ENCODE measurements at places on chromosomes 4 and X.
A peak's percentile ranks its signal among the peaks of the same experiment; 100 is the strongest.

DNA sequence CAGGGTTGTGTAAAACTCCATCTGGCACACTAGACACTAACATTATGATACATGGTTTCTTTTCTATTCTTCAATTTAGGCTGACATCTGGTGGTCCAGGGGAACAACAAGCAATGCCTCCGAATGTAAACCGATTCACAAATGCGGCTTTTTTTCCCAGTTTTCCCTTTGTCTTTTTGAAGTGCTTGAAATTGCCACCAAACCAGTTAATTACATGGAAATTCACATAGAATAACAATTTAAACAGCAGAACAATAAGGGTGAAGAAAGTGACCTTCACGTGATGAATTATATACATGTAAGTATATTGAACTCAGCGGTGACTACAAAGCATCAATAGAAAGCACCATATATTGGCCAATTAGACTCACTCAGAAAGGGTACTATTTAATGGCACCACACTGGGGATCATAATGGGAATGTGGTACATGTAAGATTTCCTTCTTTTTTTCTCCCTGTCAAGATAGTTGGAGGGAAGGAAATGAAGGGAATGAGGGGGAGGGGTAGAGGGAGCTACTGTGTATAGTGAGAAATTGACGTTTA lies 103.9 kb downstream of the MMRN1 start:
- DNase-seq, result no peak

DNA sequence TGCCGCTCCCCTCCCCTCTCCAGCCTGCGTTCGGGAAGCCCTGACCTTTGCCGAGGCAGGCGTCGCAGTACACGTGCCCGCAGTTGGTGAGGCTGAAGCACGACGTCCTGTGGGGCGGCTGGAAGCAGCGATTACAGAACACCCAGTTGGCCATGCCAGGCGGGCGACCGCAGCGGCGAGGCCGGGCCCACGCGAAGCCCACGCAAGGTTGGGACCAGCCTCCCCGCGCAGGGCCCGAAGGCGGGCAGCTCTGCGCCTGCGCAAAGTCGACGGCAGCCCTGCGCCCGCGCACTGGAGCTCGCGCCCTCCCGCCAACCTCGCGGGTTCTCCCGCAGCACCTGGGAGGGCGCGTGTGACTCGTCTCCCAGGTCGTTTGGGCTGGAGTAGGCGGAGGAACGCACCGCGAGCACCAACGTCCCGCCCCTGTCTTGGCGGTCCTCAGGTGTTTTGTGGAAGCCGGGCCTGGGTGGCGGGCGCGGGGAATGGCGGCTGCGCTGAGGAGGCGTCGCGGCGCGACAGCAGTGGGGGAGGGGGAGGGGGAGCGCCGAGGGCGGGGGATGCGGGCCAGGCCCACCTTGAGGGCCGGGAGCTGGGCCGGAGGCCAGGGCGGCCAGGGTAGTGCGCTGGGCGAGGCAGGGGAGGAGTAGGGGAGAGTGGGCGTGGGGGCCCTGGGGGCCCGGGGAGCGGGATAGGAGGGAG lies at the start of gene RNF212:
Gene RNF212 (minus strand): TSS at position 254 of the 699 bp plus-strand sequence. CDS start 100 bp downstream, at position 154.
- no peak for DNase-seq

DNA sequence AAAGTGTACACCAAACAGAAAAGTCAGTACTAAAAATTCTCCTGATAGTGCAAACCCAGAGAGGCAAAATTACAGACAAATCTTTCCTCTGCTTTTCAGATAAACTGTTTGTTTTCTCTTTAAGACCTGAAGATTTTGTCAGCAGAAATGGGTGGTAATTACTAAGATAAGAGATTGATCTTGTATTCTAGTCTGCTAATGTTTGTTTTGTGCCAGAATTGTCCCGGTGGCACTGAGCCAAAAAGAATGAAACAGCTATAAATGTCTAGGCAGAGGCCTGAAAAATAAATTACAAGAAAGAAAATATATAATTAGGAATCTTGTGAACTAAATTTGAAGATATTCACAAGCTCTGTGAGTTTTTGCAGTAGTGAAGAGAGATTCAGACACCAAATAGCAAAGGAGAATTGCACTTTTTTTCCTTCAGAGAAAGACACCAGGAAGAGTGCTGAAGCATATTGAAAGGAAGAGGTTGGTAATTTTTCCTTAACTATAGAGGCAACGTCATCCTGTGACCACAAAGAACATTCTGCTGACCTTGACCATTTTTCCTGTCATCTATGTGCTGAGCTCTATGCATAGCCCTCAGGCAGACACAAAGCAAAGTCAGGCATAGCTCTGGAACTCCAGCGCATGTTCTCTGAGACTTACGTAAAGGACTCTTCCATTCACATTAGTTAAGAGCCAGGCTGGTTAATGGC lies 314.5 kb upstream of the RASGEF1B start:
- DNase-seq, result peak; percentile 33

GRCh38 chr4:142961866-142962265 lies 115.8 kb upstream of the INPP4B start:
- no peak for DNase-seq

GRCh38 chrX:57906790-57907189 lies 3.5 kb downstream of the ZXDA start:
- no peak for DNase-seq

GRCh38 chr4:81196126-81196650 lies 18.8 kb downstream of the PRKG2 start:
- DNase-seq, result no peak

DNA sequence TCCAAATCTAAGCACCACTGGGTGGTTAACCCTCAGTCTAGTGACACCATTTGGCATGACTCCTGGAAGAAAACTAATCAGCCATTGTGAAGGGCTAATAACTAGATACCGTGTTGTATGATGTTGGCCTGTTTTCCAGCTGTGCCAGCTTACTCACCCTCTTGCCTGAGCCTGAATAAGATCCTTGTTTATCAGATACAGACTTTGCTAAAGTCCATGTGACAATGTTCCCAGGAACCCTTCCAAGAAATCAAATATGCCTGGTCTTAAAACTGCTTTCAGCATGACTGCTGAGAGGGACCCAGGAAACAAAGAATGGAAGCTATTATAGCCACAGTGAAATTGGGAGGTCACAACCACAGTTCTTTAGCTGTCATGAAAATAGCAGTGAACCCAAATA lies 640.8 kb upstream of the INTU start:
- DNase-seq, result no peak

- no peak for DNase-seq
Observed at GRCh38 chr4:184067931-184068554, 149.6 kb downstream of the ENPP6 start.

DNA sequence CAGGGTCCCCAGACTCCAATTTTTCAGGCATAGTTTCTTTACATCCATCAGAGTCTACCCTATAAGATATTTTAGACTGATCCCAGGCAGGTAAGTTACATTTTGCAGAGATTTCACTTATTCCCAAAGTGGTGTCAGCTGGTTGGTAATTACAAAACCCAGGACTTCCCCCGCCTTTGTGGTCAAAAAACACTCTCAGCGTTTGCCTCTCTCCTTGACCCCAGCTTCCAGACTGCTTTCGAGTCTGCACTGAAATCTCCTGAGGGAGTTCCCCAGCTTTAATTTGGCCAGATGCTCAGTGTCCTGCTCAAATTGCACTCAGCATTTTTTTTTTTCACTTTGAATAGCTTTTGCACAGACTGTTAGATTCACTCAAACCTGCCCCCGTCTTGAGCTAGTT lies 11.2 kb upstream of the AMOT start:
- no peak for DNase-seq

DNA sequence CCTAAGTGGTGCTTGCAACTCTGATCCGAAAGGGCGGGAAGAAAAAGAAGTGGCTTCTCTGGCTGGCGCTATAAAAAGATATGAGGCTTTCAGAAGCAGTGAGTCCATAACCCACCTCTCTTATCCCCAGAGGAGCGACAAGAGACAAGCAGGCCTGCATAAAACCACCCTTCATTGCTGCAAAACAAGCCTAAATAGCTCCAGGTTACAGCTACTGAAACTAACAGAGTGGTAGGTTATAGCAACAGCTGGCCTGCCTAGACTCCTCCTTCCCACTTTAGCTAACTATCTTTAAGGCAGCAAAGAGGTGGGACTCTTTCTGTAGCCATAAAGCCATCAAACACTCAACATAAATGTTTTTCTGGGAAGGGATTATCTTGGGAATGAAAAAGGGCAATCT lies 245.0 kb upstream of the GPR101 start:
- DNase-seq, result no peak

- DNase-seq, result no peak
Observed at GRCh38 chr4:6625256-6625655, 15.2 kb upstream of the MRFAP1 start.

DNA sequence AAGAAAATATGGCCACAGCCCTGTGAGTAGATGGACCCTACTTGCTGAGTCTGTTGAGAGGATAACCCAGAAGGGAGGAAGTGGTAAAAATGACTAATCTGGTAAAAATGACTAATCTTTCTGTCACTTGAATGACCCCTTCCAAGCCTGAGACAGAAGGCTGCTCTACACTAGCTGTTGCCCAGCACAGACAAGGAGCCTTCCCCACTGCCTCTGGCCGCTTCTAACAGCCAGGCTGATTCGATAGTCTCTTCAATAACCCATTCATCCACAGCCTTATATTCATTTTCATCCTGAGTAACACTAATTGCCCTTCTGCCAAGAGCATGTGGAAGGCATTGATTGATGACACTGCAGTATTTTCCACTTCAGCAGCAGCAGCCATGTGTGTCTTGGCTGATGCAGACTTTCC lies 18.4 kb downstream of the MAGEB17 start:
- no peak for DNase-seq

DNA sequence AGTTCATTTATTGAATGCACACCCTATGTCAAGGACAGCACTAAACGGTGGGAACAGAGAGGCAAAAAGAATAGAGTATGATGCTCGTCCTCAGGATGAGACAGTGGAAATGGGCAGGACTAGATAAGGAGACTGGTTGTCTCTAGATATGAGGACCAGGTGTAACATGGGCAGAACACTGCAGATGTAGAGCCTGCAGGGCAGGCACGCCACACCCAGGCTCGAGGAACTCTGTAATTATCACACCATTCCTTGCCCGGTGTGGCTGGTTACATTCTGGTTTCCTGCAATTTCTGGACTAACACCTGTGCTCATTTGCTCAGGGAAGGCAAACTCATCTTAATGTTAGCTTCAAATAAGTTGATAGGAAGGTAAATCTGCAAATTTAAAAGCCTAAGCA lies 334.4 kb downstream of the DHX15 start:
- DNase-seq, result no peak

DNA sequence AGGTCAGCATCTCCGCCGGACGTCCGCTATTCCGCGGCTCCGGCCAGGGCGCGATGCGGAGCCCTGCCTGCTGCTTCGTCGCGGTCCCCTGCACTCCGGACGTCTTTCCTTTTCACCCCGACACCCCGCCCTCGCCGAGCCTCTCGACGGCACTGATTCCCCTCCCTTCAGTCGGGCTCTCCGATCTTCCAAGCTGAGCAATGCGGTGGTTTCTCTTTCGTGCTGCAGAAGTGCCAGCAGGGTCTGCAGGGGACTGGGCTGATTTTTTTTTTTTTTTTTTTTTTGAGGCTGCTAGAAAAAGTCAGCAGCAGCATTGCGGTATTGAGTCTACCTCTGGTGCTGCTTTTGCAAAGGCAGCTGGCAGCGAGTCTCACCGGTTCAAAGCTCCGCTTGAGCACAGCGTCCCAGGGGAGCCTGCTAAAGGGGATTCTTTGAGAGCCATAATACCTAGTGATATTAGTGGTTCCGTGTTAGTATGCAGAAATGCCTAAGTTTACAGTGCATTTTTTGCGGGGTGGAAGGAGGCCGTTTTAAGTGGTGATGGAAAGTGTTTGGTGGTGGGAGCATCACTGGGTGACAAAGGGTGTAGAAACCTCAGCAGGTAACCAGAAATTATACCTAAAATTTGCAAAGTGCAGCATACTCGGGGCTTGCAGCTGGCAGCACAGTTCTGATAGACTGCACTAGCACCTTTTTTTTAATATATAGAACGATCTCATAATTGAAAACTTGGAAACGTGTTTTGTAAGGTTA lies 969 bp downstream of the STIM2 start:
- peak; percentile 56 for DNase-seq

DNA sequence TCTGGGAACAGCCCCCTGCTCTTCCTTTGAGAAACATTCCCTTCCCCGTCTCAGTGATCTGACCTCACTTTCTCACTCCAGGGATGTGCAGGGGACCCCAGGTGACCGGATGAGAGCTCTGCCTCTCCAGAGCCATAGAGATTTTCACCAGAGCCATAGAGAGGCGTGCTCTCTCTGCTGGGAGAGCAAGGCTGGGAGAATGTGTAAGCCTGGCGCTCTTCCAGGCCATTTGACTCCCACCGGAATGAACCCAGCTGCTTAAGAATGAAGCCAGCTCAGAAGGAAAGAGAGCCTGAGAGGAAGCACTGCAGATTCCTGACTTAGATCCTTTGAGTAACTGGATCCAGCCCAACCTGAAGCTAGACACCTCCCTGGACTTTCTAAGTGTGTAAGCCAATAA lies 106.4 kb downstream of the DHX15 start:
- DNase-seq, result no peak

DNA sequence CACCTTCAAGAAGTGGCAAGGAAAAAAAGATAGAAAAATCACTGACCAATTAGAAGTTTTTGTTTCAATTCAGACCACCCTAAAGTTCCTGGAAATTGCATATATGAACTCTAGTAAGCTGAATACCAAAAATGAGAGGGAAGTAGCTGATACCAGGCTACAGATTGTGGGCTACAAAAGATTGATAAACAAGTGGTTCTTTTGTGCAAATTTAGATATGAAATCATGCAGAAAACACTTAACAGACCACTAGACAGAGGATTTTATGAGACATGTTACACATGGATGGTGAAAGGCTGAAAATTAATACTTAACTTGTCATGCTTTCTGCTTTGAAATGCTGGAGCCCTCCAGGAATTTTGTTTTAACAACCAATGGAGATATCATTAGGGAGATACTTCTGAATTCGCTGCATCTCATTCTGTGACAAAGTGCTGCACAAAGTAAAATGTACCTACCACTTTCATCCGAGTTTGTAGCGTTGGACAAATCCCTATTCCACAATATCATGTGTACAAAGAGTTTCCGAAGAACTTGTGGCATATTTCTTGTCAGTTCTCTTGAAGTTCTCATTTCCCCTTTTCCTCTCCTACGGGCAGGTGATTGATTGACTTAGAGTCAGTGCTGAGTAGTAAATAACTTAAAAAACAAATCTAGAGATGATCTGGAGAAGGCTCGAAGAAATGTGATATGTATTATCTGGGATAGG lies 235.0 kb downstream of the PALLD start:
- DNase-seq, result no peak

DNA sequence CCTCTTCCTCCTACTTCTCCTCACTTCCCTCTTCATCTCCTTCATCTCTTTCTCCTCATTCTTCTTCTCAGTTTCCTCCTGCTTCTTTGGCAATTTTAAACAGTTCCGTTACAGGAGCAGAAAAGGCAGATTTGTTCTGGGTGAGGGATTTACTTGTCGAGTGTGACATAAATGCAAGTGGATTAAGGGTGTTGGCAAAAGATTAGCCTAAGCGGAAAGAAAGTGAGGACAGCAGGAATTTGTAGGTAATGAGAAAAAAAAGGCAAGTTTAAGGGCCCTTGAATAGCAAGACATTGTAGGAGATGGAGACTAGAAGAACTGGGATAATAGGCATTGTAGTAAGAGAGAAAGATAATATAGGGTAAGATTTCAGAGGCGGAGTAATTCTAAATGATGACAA lies 841.6 kb downstream of the RAPGEF2 start:
- no peak for DNase-seq
